ENCODE measurements at places on chromosomes 16 and 17. TPM values are rescaled to one million over a fixed set of nuclear protein-coding genes. Genes with fewer than 3 reads are reported as not detected.

Gene CTF1
- 3.5 TPM for total RNA-seq

Gene NPIPA2
- total RNA-seq, result not detected

Gene CIITA
- 8.7 TPM for total RNA-seq

Gene TVP23A
- 1.5 TPM for total RNA-seq

Gene NUFIP2
- 41.0 TPM for total RNA-seq

Gene FZD2
- 2.4 TPM for total RNA-seq

Gene HSD11B2
- total RNA-seq, result not detected

Gene EFTUD2
- 69.4 TPM for total RNA-seq

Gene TELO2
- 18.3 TPM for total RNA-seq

Gene CES3
- 0.84 TPM for total RNA-seq

Gene CCL8
- 2.5 TPM for total RNA-seq
